ENCODE measurements at places on chromosomes 2 and 18. TPM values are rescaled to one million over a fixed set of nuclear protein-coding genes. Genes with fewer than 3 reads are reported as not detected.

RSAD2 gene
- total RNA-seq: under 0.01 TPM

TMEM198 gene
- 1.3 TPM for total RNA-seq

RND3 gene
- total RNA-seq: 557 TPM

TPRKB gene
- 19.1 TPM for total RNA-seq

LYG2 gene
- not detected for total RNA-seq

NEU2 gene
- total RNA-seq: not detected

FSIP2 gene
- under 0.01 TPM for total RNA-seq

TMEM37 gene
- total RNA-seq: 0.32 TPM

PLEKHH2 gene
- total RNA-seq: 4.4 TPM

CCDC148 gene
- total RNA-seq: 0.63 TPM

CPO gene
- total RNA-seq: 0.17 TPM

OTOS gene
- total RNA-seq: not detected

PLCD4 gene
- total RNA-seq: 7.6 TPM

SCN3A gene
- 0.17 TPM for total RNA-seq

HAAO gene
- total RNA-seq: 12.2 TPM

CRACDL gene
- total RNA-seq: not detected

CFC1B gene
- total RNA-seq: not detected

HES6 gene
- total RNA-seq: 0.47 TPM

SNRNP200 gene
- 43.0 TPM for total RNA-seq

VWA3B gene
- total RNA-seq: 0.16 TPM

SNED1 gene
- total RNA-seq: 114 TPM

KLHL30 gene
- total RNA-seq: 0.09 TPM

SCN9A gene
- 12.1 TPM for total RNA-seq

DOK6 gene
- total RNA-seq: 9.0 TPM

RTP5 gene
- not detected for total RNA-seq

GKN1 gene
- total RNA-seq: not detected

FAM237A gene
- total RNA-seq: not detected

ZBTB14 gene
- total RNA-seq: 6.6 TPM

DSC2 gene
- 0.09 TPM for total RNA-seq

SPR gene
- 27.9 TPM for total RNA-seq

MBD1 gene
- total RNA-seq: 62.3 TPM

FHOD3 gene
- total RNA-seq: 4.3 TPM

RIF1 gene
- 21.9 TPM for total RNA-seq

SPATA3 gene
- not detected for total RNA-seq

PARD6G gene
- 2.0 TPM for total RNA-seq

CD8B2 gene
- not detected for total RNA-seq

COLEC11 gene
- not detected for total RNA-seq

DDX18 gene
- 26.4 TPM for total RNA-seq

MRPL30 gene
- 17.5 TPM for total RNA-seq

TIGD1 gene
- 2.5 TPM for total RNA-seq

ITPRIPL1 gene
- total RNA-seq: 2.7 TPM

RAB6C gene
- not detected for total RNA-seq

SPIRE1 gene
- total RNA-seq: 14.2 TPM

CTAGE1 gene
- total RNA-seq: not detected

MROH2A gene
- not detected for total RNA-seq

CNTNAP5 gene
- total RNA-seq: not detected

SMIM21 gene
- not detected for total RNA-seq

MDH1 gene
- total RNA-seq: 212 TPM

PRSS56 gene
- total RNA-seq: not detected
